ENCODE measurements at places on chromosomes 16 and 17.
A peak's percentile ranks its signal among the peaks of the same experiment; 100 is the strongest.

GRCh38 chr17:27554152-27554551, 76.8 kb upstream of the LGALS9 start:
- no peak for DNase-seq

- peak; percentile 7 for DNase-seq
These were observed 22.2 kb upstream of the DNAH17 start for GRCh38 chr17:78599419-78599818.

- peak; percentile 44 for DNase-seq
These were observed 989 bp upstream of the DUSP14 start for GRCh38 chr17:37488607-37489196.

DNA sequence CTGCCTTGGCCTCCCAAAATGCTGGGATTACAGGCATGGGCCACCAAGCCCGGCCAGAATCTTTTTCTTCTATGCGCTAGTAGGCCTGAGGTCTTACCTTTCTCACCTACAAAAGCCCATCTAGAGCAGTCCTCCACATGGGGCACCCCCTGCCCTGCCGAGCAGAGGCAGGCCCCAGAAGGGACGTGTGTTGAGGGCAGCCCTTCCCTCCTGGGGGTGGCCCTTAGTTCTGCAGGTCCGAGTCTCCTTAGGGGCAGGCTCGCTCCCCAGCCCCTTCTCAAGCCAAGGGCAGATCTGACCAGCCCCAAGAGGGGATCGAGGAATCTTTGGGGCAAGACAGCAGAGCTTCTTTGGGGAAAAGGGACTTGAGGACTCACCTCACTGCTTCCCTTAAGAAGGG, 17.9 kb upstream of the ALDH3A1 start:
- DNase-seq: no peak

GRCh38 chr16:82653550-82654511, 27.1 kb downstream of the CDH13 start:
- no peak for DNase-seq

Data from globus pallidus (tissue), 1 donor.